ENCODE measurements at places on chromosomes 3 and 15. TPM values are rescaled to one million over a fixed set of nuclear protein-coding genes. Genes with fewer than 3 reads are reported as not detected.

Gene SRP14
- 152 TPM for total RNA-seq

Gene NRG4
- total RNA-seq = not detected

Gene SV2B
- 0.02 TPM for total RNA-seq

Gene TEX55
- total RNA-seq = not detected

Gene CPNE4
- total RNA-seq = 0.27 TPM

Gene ARHGAP31
- total RNA-seq = 4.2 TPM

Gene ADGRG7
- total RNA-seq = not detected

Gene CADPS
- total RNA-seq = not detected

Gene UBAP1L
- total RNA-seq = 5.2 TPM

Gene TRH
- total RNA-seq = not detected

Gene ANKUB1
- not detected for total RNA-seq

Gene TGM5
- total RNA-seq = 0.20 TPM

Gene MED12L
- total RNA-seq = 1.4 TPM

Gene SHQ1
- 26.0 TPM for total RNA-seq

Gene EXD1
- not detected for total RNA-seq

Gene UROC1
- not detected for total RNA-seq

Gene NR2F2
- not detected for total RNA-seq
